WTC11 (cell line): ENCODE measurements at places on chromosomes 7 and 10.

DNA sequence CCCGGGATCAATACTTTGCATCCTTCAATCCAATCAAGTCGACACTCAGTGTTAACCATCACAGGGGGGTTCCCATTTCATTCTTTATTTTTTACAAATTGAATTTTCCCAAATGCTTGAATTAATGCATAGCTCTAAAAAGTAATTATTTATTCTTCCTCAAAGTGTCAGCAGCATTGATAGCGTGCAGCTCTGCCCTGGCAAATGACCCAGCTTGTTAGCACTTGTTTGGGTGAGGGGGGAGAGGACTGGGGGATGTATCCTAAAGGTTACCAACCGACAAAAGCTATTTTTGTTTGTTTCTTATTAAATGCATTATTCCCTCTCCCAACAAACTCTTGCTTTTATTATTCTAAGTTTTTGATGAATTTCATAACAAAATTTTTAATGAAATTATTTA is 27.0 kb upstream of the ELMO1 start:
- DNase-seq: no peak

GRCh38 chr10:69665474-69666320 is 35.6 kb downstream of the FAM241B start:
- DNase-seq: no peak

- no peak for DNase-seq
Measured at GRCh38 chr10:65950075-65950474, 975.8 kb upstream of the LRRTM3 start.

- DNase-seq: no peak
Measured at GRCh38 chr10:51171946-51172345, 97.7 kb downstream of the PRKG1 start.
